Calu3 (cell line): ENCODE measurements at places on chromosomes 11 and 22. TPM values are rescaled to one million over a fixed set of nuclear protein-coding genes. Genes with fewer than 3 reads are reported as not detected.

GRCh38 chr11:12606597-12606996 lies 67.6 kb upstream of the TEAD1 start:
- no peak for DNase-seq

GRCh38 chr22:24541681-24542515 lies 13.0 kb downstream of the GUCD1 start:
- DNase-seq, result no peak

GRCh38 chr11:2401436-2401984 lies 960 bp downstream of the TSSC4 start:
- DNase-seq, result no peak

DNA sequence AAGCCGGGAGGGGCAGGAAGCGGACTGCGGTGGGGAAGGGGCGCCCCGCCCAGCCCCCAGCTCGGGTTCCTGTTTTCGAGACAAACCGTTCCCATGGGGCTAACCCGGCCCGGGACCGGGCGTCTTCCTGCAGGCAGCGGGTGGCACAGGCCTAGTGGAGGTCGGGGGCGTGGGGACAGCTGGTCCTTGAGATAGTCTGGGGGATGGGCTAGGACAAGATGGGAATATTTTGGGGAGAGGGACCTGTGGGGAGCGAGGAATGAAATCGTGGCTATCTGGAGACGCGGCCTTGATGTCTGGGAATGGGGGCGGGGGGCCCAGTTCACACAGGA lies 1.2 kb upstream of the RASGRP2 start:
- no peak for DNase-seq

Gene OR5T2
- not detected in 2 replicates for total RNA-seq

DNA sequence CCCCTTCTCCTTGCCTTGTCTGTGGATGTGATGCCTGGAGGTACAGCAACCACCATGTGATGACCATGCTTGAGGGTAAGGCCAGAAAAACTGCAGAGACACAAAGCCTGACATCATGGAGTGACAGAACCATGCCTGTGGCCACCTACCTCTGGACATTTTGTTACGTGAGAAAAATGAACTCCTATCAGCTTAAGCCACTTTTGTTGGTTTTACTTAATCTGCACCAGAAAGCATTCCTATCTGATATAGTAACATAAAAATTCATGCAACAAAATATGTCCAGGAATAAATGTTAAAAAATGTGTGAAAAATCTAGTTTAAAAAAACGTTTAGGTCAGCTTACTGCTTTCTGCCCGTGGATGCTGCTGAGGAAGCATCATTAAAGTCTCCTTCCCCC lies 42.6 kb upstream of the P4HA3 start:
- no peak for DNase-seq

Gene POU2AF2
- total RNA-seq, result 0.35 TPM in 1 of 2 replicates, not detected in the other

Gene ANKK1
- 0.56 and 0.90 TPM in 2 replicates for total RNA-seq

Gene AGBL2
- total RNA-seq, result 3.2 and 6.1 TPM in 2 replicates

DNA sequence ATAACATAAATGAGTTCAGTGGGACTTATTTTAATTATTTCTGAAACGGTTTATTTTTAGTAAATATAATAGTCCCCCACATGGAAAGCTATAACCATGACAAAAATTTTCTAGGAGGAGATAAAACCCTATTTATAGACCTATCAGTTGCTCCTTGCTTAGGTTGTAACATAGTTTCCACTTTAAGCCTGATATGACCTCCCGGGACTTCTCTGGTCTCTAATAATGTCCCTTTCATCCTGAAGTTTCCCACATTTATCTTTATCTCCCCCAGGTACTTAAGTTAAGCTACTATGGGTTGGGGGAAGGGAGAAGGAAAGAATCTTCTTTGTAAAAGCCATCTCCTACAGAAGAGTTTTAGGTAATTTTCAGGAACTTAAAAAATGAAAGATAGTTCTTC lies 117.7 kb downstream of the RBFOX2 start:
- DNase-seq, result no peak

Gene INPP5J
- total RNA-seq, result 4.1 and 4.2 TPM in 2 replicates
